NCI-H1105 treated with DMSO at 0.1 percent for 48 hours (cell line): ENCODE measurements at places on chromosomes 6 and 20.

- DNase-seq, result no peak
Observed at GRCh38 chr20:7836076-7836475, 104.2 kb downstream of the HAO1 start.

DNA sequence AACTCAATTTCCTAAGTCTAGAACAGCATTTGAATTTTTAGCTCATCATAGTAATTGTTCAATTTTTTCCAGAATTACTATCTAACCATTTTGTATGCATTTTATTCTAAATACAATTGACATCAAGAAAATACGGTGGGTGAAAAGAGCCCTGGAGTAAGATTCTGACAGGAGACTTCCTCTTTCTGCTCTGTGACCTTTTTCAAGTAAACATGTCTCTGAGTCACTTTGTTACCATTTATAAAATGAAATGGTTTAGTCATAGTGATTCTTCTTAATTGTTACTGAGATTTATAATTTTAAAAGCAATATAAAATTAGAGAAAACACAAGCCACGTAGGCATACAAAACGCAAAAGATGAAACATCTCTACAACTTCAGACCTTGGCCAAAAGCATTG, 80.2 kb downstream of the PLCB1 start:
- no peak for DNase-seq

DNA sequence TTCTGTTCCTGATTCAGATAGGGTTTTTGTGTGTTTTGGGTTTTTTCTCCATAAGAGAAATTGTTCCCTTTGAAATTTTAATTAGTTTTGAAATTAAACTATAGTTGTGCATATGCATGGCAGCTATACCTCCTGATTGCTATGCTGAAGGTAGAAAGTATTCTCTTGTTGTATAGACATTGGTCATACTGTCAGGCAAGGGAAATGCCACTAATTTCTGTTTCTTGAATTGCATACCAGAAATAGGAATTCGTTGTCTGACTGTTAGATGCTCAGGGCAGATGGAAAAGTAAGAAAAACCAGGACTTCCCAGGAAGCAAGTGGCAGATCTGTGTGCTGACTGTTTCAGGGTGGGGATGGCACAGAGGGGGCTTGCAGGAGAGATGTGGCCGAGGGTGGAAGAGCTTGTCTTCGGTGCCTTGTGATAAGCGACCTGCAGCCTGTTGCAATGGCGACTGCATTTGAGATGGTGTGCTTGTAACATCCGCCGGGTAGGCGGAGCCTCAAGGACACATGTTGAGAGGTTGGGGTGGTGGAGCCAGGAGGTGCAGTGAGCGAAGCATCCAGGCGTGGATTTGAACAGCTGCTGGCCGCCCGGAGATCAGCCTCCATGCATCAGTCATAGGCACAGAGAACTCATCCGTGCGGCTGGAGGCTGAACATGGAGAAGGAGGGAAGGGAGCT, 42.8 kb downstream of the RREB1 start:
- no peak for DNase-seq

DNA sequence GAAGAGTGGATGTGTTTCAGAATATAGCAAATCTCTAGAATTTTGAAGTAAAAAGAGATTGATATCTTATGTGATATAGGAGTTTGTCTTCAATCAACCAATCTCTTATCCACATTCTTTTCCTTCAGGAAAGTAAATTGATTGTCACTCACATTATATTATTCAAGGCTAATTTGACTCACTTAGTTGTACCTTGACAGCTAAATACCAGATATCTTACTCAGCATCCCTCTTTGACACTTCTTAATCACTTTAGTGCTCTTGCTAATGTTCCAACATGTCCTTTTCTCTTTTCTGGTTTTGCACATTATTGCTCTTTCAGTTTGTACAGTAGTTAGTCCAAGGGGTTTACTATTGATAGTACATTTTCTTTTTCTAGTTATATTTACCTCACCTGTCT, 286.9 kb upstream of the PTCHD4 start:
- no peak for DNase-seq

DNA sequence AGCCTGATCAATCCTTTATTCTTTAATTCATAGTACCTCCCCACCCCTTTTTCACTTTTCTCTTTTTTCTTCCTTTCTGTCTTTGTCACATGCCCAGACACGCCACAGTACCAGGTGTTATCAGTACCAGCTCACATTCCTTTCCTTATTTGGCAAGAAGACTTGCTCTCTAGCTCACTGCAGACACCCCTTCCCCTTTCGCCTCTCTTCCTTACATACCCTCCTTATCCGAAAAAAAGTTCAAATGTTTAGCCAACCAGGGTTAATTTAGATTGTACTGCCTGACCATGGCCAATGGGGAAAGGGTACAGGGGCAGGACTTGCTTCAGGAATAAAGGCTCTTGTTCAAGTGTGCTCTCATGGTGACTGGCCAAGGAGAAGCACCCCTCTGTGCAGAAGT, 9.3 kb upstream of the SIRPB2 start:
- peak; percentile 12 for DNase-seq

GRCh38 chr6:20202699-20203302, 9.5 kb downstream of the MBOAT1 start:
- no peak for DNase-seq

- DNase-seq, result no peak
Observed at GRCh38 chr6:156695742-156696141, 81.4 kb upstream of the ARID1B start.
